ENCODE measurements at places on chromosomes 12 and 14.

GRCh38 chr12:122437656-122438121 is 15.2 kb upstream of the CLIP1 start:
- DNase-seq, result no peak

GRCh38 chr12:50545213-50545612 is 40.4 kb downstream of the DIP2B start:
- no peak for DNase-seq

DNA sequence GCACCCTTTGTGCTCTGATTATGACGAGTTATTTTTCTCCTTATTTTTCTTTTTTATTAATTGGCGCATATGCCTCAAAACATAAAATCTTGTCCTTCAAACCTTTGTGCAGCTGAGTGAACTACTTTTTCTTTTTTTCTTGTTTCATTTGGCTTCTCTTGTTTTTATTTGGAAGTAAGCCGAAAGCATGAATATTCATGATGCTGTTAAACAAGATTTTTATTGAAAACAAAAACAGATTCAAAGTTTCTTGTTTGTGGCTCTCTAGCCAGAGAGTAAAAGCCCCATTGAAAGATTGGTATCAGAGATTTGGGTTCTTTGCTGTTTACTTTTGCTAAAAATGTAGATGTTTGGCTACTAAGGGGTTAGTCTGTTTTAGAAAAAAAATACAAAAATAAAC is 183.8 kb downstream of the TMEM132C start:
- DNase-seq, result no peak

DNA sequence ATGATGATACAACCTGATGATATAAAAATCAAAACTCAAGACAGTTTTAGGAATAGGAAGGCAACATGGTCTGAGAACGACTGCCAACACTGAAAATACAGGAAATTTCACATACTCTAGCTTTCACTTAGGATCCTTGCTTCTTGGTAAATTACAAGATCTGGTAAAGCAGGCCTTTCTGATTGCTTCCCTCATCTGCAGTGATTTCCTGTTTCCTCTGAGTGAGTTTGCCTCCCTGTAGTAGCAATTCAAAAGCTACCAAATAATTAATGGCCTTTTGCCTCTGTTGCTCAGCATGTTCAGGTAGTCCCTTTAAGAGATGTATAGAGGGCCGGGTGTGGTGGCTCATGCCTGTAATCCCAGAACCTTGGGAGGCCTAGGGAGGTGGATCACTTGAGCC is 2.0 kb upstream of the IRAK3 start:
- no peak for DNase-seq

- DNase-seq, result no peak
Observed at GRCh38 chr14:56322531-56322930, 204.3 kb downstream of the PELI2 start.

DNA sequence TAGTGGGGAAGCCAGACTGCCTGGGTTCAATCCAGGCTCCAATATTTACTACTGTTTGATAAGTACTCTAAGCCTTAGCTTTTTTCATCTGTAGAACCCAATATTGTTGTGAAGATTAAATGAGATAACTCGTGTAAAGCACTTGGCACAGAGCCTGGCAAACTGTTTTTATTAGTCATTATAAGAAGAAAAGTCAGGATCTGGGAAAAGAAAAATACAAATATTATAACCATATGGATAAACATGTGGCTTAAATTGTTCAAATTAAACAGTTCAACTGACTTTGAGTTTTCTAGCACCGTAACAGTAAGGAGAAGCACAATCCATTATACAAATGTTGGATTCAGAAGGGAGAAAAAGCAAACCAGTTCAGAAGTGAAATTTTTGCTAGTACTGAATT is 22.0 kb upstream of the CDK17 start:
- DNase-seq, result no peak

GRCh38 chr14:54738009-54738408 is 164.6 kb downstream of the GCH1 start:
- no peak for DNase-seq

DNA sequence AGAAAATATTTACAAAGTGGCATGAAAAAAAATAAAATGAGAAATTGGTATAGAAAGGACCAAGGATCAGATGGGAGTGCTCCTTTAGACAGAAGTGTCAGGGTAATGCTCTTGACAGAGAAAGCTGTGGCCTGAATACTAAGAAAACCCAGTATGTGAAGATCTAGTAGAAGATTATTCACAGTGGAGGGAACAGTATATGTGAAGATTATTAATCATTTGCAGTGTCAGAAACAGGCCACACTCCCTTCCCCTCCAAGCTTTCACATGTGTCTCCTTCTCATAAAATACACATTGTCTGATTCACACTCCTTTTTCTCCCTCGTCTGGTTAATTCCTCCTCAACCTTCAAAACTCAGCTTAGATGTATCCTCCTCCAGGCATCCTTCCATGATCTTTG is 41.3 kb downstream of the CAPS2 start:
- no peak for DNase-seq

- no peak for DNase-seq
Observed at GRCh38 chr12:45483571-45483970, 245.9 kb upstream of the ARID2 start.

GRCh38 chr14:105527826-105528585 is 1.6 kb downstream of the TMEM121 start:
- peak; percentile 17 for DNase-seq

- DNase-seq, result no peak
Observed at GRCh38 chr12:50640321-50640939, 123.5 kb upstream of the ATF1 start.

- no peak for DNase-seq
Observed at GRCh38 chr14:50451854-50452253, 55.2 kb upstream of the CDKL1 start.

GRCh38 chr12:120574106-120574505 is 7.1 kb downstream of the POP5 start:
- DNase-seq, result no peak

GRCh38 chr14:37196604-37197420 is 925 bp upstream of the MIPOL1 start:
- no peak for DNase-seq

GRCh38 chr14:67464377-67464776 is 24.1 kb downstream of the TMEM229B start:
- no peak for DNase-seq

GRCh38 chr12:14275886-14276285 is 89.6 kb upstream of the ATF7IP start:
- DNase-seq, result no peak

DNA sequence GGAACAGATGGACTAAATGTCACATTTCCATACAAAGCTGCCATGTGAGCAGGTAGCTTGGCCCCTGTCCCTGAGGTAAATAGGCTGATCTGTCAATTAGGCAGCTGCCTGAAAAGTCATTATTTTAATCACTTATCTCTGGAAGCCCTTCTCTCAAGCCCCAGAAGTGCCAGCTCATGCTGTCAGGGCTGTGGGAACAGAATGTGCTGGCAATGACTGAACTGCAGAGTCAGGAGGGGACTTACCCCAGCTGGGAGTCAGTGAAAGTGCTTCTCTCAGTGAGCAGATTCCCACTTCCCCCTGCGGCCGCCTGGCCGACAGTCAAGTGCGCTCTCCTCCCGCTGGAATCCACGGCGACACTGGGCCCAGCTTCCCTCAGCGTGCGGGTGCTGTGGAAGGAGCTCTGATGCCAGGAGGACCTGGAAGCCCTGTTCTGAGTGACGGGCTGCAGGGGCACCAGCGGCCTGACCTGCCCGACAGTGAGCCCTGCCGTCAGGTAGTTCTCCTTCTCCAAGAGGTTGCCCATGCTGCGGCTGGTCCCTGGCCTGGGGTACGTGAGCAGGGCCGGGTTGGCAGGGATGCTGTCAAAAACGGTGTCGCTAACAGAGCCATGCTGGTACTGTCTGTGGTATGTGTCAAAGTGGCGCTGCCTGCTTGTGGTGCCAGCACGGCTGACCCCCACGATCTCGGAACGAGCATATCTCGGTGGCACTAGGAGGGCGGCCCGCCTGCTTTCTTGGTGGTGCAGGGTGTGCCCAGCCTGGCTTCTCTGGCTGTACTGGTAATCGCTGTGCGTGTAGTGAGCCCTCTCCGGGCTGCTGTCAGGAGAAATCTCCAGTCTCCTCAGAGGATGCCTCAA is 18.7 kb downstream of the PKP2 start:
- no peak for DNase-seq

- DNase-seq, result no peak
Observed at GRCh38 chr12:111768159-111768895, 1.6 kb downstream of the ALDH2 start.

- no peak for DNase-seq
Observed at GRCh38 chr14:44505588-44505987, 1.5 kb downstream of the FSCB start.

DNA sequence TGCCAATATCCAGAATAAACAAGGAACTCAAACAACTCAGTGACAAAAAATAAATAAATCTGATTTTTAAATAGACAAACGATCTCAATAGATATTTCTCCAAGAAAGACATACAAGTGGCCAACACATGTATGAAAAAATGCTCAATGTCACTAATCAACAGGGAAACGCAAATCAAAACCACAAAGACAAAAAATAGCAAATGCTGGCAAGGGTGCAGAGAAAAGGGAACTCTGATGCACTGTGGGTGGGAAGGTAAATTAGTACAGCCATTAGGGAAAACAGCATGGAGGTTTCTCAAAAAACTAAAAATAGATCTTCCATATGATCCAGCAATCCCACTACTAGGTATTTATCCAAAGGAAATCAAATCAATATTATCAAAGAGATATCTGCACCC is 3.5 kb upstream of the EIF5 start:
- DNase-seq, result no peak

DNA sequence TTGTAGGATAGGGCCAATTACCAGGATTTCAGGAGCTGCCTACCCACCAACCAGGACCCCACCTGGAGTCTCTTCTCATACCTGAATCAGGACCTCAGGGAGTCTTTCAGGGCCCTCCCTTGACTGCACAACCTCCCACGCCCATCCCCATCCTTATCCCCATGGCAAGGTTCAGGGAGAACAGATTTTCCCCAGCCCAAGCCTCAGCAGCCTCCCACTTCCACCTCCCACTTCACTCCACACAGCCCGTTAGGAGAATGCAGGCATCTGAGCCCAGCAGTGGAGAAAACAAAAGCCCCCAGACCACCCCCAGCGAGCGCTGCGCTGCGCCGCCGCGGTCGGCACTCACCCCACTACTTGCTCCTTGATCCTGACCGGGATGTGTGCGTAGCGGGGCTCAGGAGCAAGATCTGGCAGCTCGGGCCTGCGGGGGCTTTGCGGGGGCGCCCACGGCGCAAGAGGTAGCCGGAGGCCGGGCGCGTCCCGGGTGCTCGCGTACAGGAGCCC is 1.4 kb downstream of the B4GALNT1 start:
- DNase-seq, result no peak

DNA sequence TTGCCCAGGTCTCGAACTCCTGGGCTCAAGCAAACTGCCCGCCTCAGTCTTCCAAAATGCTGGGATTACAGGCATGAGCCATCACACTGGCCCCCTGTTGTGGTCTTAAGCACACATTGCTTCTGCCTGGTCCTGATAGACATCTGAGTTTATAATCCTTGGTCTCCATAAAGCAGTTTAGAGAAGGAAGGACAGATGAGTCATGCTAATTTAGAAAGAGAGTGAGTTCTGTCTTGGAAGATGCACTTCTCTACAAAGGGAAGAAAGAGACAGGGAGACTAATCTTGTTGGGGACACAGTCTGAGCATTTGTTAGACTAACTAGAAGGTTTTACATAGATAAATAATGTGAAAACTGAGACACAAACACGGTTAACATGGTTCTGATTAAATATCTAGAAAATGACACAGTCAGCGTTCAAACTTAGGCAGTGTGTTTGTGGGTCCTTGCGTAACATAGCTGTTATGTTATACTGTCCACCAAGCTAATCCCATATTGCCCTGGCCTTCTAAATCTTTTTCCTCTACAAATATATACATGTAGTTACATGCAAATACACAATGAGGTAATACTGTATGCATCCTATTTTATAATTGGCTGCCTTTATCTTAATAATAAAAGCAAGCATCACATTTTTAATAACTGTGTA is 31.0 kb downstream of the SAMD4A start:
- no peak for DNase-seq

- no peak for DNase-seq
Observed at GRCh38 chr14:66085665-66086064, 400.5 kb upstream of the CCDC196 start.

GRCh38 chr12:96193725-96194575 is at the start of gene ELK3:
Gene ELK3 (plus strand): TSS chr12:96194375.
- DNase-seq, result no peak

DNA sequence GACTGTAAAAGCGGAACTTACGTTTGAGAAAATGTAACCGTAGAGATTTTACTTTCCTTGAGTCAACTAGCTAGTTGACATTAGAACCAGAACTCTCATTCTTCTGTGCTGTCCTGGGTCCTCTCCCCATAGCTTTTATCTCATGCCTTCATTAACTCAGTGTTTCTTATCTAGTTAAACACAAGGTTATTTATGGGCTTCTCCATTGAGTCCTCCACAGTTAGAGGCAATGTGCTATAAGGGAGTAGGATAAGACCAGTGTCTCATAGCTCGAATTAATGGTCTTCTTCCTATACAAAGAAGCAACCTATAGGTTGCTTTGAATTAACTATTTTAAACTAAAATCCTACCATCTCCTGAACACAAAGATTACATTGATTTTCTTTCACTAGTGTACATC is 129.8 kb downstream of the ACSS3 start:
- no peak for DNase-seq

DNA sequence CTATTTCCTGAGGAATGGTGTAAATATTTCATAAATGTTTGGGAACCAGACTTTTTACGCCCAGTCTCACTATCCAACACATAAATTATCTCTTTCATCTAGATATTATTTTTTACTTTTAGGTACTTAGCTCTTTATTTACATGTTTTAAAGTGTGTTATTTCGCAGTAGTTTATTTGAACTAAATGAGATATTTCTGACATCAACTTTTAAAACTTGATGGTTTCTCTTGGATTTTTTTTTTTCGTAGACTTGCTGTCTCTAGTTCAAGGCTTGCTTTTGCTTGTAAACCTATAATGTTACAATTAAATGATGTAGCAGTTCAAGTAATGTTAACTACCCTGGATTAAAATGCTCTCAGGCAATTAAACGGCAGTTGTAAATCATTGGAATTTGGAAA is 241.7 kb upstream of the PDE3A start:
- no peak for DNase-seq

Data from HS-27A (cell line).